T1000 (cell line): ENCODE measurements at places on chromosomes 1 and 21.

GRCh38 chr1:213989002-213989855 lies 1.5 kb downstream of the PROX1 start:
- no peak for DNase-seq

- DNase-seq = no peak
Observed at GRCh38 chr1:18348354-18348753, 132.4 kb upstream of the KLHDC7A start.

- DNase-seq = no peak
Observed at GRCh38 chr1:226302731-226303130, 6.2 kb downstream of the LIN9 start.

GRCh38 chr1:24386241-24386640 lies 27.3 kb downstream of the STPG1 start:
- DNase-seq = no peak

DNA sequence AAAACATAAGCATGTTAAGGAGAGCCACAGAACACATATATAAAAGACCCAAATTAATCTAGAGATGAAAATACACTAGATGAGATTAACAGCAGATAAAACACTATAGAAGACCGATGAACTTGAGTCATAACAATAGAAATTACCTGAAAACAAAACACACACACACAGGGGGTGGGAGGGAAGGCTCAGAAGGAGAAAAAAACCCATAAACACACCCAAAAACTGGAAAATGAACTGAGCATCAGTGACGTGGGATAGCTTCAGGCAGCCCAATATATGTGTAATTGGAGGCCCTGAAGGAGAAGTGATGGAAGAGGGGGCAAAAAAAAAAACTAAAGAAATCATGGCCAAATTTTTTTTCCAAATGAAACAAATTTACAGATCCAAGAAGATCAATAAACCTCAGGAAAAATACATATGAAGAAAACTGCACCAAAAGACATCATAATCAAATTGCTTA lies 11.4 kb downstream of the ALDH9A1 start:
- no peak for DNase-seq

DNA sequence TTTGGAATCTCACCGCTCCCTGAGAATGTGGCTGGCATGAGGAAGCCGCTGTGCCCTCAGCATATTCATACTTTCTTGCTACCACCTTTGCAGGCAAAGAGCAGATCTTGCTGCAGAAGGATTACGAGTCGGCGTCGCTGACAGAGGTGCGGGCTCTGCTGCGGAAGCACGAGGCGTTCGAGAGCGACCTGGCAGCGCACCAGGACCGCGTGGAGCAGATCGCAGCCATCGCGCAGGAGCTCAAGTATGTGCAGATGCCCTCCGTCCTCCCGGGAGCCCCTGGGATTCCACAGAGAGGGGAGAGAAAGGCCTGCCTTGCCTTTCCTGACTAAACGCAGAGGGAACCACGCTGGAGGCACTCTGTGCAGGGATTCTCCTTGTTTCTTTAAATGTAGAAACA lies 50.6 kb upstream of the MTR start:
- DNase-seq = no peak
